HT-29 (cell line): ENCODE measurements at places on chromosomes 16 and 17. TPM values are rescaled to one million over a fixed set of nuclear protein-coding genes. Genes with fewer than 3 reads are reported as not detected.

Gene SULT1A3
- 7.5 and 14.0 TPM in 2 replicates for total RNA-seq

Gene TP53TG3F
- not detected in 2 replicates for total RNA-seq

Gene CES4A
- total RNA-seq: 3.0 and 5.5 TPM in 2 replicates

Gene OR1F1
- not detected in 2 replicates for total RNA-seq

Gene COA3
- total RNA-seq: 82.9 and 86.2 TPM in 2 replicates

DNA sequence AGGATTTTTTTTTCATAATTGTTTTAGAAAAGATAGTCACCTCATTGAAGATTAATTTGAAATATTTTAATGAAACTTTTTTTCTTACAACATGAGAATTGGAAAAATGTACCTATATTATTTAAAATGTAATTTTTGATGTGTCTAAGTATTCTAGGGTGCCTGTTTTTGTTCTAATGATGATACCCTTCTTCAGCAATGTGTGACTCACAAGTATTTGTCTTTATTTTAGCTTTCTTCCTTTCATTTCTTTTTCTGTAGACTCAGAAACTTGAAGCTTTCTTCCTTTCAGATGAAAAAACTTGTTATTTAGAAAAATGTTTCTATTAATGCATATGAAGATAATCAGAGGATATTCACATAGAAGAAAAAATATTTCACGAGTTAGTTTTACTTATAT, 231.8 kb downstream of the BCAS3 start:
- DNase-seq: no peak

DNA sequence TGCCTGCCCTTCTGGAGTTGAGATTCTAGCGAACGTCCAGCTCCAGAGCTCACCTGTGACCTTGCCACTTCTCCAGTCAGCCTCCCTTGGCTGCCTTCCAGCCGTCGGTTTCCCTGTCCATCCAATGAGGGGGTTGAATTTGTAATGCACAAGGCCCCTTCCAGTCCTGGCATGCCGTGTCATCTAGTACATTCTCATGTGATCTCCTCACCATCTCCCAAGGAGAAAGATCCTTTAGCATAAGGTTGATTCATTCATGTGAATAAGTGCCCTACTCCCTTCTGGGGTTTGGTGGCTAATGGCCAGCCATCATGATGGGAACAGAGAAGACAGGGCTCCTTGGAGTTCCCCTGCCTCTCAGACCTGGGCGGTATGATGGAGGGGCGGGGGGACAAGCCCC, 18.9 kb upstream of the ABCC3 start:
- no peak for DNase-seq

DNA sequence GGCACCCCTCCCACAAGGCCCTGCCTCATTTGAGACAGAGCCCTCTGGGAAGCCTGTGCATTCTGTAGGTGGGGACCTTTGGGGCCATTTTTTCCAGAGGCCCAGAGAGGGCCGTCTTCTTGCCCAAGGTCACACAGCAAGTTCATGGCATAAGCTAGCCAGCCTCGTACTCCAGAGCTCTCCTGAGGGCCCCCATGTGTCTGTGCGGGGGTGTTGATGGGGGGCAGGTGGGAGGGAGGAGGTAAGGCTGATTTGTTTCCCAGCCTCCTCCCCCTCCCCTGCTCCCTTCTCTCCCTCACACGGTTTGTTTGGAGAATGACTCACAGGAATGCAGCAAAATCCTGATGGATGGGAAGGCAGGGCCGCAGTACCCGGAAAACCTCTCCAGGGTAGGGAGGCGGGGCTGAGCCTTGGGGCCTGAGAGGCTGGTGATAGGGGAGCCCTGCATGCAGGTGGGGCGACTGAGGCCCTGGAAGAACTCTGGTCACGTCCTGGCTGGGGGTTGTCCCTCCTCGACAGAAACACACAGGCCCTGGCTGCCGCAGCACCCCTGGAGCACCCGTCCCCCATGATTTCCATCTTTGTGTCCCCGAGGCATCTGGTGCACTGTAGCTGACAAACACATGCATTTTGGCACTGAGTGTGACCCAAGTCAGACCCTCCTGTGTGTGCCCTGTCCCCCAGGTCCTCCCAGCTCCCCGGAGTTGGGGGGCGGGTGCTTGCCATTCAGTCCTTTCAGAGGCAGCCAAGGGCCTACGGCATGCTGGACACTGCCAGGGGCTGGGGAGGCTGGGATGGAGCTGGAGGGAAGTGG, 29.7 kb downstream of the RAI1 start:
- DNase-seq: peak; percentile 93

DNA sequence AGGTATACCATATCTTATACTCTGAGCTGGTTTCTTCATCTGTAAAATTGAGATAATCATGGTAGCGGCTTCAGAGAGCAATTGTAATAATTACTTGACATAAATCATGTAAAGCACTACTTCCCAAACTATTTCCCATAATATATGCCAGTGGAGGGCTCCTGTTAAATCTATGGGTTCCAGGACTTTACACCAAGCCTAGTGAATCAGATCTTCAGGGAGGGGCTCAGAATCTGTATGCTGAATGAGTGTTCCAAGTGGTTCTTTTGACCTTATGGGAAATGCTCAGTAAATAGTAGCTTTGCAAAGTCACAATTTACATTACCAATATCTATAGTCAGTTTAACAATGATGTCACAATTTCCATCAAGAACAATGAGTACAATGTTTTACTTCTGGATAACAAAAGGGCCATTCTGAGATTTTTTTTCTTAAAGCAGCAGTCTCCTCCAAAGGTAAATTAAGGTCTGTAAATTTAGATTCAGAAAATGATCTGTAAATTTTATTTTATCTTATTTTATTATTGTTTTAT, 50.9 kb upstream of the NLK start:
- DNase-seq: no peak

DNA sequence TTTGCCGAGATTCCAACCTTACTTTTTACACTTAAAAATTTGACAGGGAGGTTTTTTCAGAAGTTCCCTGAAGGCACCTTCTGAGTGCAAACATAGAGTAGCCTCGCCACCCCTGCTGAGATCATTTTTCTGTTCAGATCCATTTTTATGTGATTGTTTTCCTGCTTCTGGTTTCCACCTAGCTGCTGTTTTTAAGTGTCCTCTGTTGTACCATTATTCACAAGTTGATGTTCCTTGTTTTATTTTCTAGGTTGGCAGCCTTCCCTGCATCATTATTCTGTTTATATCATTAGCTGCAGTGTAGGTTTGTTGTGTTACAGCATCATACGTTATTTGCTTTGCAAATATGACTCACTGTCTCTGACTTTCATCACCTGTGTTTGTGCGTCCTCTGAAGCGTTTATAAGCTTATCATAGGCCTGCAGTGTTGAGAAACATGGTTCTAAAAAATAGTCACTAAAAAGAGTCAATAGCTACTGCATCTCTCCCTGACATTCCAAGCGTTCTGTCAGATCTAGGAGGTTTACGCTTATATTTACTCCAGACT, 116.9 kb upstream of the CLEC3A start:
- DNase-seq: no peak
